Activated CD4-positive, alpha-beta memory T cell treated with anti-CD3 and anti-CD28 coated beads for 36 hours (primary cell): ENCODE measurements at places on chromosomes 11 and 22. TPM values are rescaled to one million over a fixed set of nuclear protein-coding genes. Genes with fewer than 3 reads are reported as not detected.
A peak's percentile ranks its signal among the peaks of the same experiment; 100 is the strongest.

DNA sequence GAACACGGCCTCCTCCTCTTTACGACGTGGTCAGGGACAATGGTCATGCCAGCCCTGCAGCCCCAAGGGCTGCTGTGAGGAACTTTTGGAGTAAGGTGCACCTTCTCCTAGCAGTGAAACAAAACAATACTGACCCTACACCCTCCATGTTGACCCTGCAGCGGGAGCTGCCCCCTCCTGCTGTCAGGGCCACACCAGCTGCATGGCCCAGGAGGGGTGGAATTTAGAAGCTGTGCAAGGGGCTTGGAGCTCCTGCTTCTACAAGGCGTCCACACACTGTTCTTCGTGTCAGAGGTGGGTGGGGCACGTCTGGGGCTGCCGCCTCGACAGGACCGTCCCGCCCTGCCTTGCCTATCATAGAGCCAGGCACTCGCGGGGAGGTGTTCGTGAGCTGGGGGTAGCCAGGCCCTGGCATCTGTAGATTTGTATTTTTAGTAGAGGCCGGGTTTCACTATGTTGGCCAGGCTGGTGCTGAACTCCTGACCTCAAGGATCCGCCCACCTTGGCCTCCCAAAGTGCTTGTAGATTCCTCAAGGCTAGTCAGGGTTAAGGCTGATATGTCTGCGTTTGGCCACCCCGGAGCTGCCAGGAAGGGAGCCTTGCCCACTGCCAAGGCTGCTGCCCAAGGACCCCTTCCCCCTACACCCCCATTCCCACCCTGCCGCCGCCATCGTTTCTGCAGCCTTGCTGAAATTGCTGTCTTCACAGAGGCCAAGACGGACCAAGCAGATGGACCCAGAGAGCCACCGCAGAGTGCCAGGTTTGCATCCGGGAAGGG is 15.9 kb downstream of the INCENP start:
- peaks cover 2% of the 10 kb centered on the region for H3K4me1 ChIP-seq
- no peak for DNase-seq
- no peaks in the 10 kb centered on the region for H3K27me3 ChIP-seq
- H3K36me3 ChIP-seq, result peaks cover 22% of the 10 kb centered on the region
- H3K4me3 ChIP-seq, result no peak overlapping the region

DNA sequence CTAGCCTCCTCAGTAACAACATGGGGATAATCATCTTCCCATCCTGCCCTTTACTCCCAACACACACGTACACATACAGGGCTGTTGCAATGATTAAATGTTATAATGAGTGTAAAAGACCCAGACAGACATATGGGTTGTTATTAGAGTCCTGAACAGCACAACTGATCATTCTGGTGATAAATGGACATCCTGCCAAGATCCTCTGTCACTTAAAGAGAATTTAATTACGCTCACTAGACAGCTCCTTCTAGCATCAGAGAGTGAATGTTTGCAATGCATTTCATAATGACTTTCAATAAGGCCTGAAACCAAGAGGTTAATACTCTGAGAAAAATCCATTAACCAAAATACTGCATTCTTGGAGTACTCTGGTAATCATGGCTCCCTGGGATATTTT is 115.8 kb downstream of the KCNC1 start:
- no peak overlapping the region for H3K27ac ChIP-seq
- H3K4me3 ChIP-seq, result no peak overlapping the region
- no peak for DNase-seq
- H3K4me1 ChIP-seq, result no peaks in the 10 kb centered on the region
- no peaks in the 10 kb centered on the region for H3K27me3 ChIP-seq
- H3K36me3 ChIP-seq, result peaks cover 11% of the 10 kb centered on the region

DNA sequence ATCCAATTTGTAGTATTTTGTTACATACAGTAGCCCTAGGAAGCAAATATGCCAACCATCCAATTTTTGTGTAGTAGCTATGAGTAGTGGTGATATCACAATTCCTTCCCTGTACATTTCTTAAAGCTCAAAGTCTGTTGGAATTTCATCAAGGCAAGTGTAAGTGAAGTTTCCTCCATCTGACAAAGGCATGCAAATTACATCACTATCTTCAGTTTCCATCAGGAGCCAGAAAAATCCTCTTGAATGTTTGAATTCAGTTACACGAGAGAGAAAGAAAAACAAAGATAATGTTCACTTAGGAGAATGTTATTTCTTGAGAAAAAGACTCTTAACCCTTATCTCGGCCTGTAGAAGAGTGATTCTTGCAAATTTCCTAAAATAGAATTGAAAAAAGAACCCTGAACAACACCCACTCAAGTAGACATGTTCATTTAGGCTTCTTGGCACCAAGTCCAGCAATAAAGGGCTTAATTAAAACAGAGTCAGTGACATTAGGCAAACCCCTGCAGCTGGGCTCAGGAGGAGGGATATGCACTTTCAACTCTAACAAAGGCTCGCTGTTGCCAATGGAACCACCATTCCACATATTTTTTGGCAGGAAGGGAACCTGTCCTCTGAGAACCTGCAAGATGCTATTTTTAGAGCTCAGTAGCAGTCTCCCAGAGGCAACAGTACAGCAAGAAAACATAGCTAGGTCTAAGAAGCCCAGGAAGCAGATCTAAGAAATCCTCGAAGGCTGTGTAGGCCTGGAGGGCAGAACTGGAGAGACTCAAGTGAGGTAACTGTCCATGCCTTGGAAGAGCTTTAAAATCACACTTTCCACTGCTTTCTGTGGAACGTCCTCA is 144.6 kb downstream of the CCDC81 start:
- H3K27ac ChIP-seq, result no peak overlapping the region
- no peaks in the 10 kb centered on the region for H3K36me3 ChIP-seq
- H3K27me3 ChIP-seq, result peaks cover 5% of the 10 kb centered on the region

- no peak overlapping the region for H3K4me3 ChIP-seq
- H3K4me1 ChIP-seq, result peaks cover 3% of the 10 kb centered on the region
- no peaks in the 10 kb centered on the region for H3K36me3 ChIP-seq
- DNase-seq, result peak; percentile 5
- H3K27me3 ChIP-seq, result no peaks in the 10 kb centered on the region
Observed at GRCh38 chr22:43479962-43480361, 68.1 kb downstream of the MPPED1 start.

DNA sequence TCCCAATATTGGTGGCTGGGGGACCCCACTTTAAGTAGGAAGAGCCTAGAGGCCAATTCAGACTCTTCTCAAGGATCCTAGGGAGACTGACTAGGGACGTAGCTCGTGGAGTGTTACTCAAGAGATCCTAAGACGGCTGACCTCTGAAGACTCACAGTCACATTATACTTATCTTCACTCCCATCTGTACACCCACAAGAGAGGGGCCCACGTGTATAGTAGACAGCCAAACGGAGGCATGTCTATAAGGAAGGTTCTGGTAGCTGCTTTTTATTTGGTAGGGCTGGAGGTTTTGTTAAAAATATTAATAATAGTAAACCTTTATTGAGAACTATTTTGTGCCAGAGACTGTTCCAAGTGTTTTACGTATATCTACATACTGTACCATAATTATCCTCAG is 22.9 kb upstream of the APOA1 start:
- no peak overlapping the region for H3K27ac ChIP-seq
- H3K36me3 ChIP-seq, result peaks cover 42% of the 10 kb centered on the region
- H3K4me3 ChIP-seq, result no peak overlapping the region
- no peaks in the 10 kb centered on the region for H3K27me3 ChIP-seq
- peaks cover 37% of the 10 kb centered on the region for H3K4me1 ChIP-seq

DNA sequence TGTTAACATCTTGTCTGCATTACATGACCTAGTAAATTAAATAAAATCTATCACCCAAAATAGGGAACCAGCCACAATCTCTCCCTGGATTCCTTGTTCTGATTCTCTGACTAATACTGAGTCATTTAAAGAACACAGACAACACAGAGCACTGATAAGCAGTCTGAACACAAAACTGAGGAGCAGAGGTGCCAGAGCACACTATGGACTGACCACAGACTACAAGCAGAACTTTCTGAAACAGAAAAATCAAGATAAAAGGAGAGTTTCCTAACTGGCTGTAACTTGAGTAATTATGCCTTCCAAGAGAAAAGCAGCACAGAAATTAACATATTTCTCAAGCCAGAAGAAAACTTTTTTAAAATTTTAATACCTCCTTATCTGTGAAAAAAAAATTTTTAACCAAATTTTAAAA is 128.8 kb downstream of the SGSM3 start:
- peaks cover 3% of the 10 kb centered on the region for H3K36me3 ChIP-seq
- H3K4me1 ChIP-seq, result peaks cover 28% of the 10 kb centered on the region
- DNase-seq, result no peak

GRCh38 chr11:77770629-77771028 is 49.9 kb downstream of the RSF1 start:
- H3K4me3 ChIP-seq, result no peak overlapping the region
- H3K36me3 ChIP-seq, result no peaks in the 10 kb centered on the region
- peaks cover 52% of the 10 kb centered on the region for H3K4me1 ChIP-seq
- H3K27ac ChIP-seq, result no peak overlapping the region

DNA sequence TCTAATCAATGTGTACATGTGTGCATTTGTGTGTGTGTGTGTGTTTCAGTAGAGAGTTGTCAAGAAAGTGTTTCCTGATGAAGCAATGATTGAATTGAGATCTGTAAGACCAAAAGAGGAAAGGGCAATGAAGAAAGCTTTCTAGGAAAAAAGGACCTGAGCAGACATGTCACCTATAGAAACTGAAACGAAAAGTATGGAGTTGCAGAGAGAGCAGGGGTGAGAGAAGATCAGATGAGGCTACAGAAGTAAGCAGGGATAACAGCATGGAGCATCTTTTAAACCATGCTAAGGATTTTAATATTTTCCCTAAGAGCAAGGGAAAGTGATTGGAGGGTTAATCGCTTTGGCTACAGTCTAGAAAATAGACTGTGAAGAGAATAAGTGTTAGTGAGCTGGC is 1459.4 kb upstream of the TENM4 start:
- H3K36me3 ChIP-seq, result no peaks in the 10 kb centered on the region
- no peak overlapping the region for H3K27ac ChIP-seq
- no peak for DNase-seq
- no peak overlapping the region for H3K4me3 ChIP-seq

DNA sequence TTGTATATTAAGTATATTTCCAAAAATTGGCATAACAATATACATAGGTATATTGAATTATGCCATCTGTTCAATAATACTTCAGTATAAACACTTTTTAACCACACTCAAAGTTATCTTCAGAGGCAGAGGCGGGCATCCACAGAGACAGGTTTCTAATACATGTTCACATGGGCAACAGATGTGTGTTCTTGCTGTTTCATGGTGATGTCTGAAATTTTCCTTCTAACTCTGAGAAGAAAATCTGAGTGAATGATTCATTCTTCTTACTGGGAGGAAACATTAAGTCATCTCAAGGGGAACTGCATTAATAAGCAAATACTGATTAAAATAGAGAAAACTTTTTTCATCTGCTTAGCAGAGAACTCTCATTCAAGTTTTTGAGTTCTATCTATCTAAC is 1074.5 kb downstream of the LRRC4C start:
- H3K27ac ChIP-seq, result no peak overlapping the region
- no peak overlapping the region for H3K4me3 ChIP-seq
- no peaks in the 10 kb centered on the region for H3K4me1 ChIP-seq
- H3K36me3 ChIP-seq, result no peaks in the 10 kb centered on the region

DNA sequence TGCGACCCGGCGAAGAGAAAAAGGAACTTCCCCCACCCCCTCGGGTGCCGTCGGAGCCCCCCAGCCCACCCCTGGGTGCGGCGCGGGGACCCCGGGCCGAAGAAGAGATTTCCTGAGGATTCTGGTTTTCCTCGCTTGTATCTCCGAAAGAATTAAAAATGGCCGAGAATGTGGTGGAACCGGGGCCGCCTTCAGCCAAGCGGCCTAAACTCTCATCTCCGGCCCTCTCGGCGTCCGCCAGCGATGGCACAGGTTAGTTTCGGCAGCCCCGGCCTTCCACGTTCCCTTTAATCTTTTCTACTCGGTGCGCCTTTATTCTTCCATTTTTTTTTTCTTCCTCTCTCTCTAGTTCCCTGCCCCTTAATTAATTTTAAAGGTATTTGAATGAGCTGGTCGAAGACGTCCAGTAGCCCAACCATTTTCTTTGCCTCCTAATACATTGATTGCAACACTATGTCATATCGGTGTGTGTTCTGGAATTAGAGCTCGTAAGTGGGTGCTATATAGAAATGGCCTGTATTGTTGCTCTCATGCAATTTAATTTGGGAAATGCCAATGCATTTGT is 537 bp downstream of the EP300 start:
- peaks cover 19% of the 10 kb centered on the region for H3K36me3 ChIP-seq
- no peaks in the 10 kb centered on the region for H3K27me3 ChIP-seq
- peak overlapping the region; percentile 100 for H3K4me3 ChIP-seq
- peak; percentile 43 for DNase-seq

- H3K36me3 ChIP-seq, result no peaks in the 10 kb centered on the region
- H3K27me3 ChIP-seq, result no peaks in the 10 kb centered on the region
- H3K4me1 ChIP-seq, result peaks cover 67% of the 10 kb centered on the region
- DNase-seq, result no peak
Observed at GRCh38 chr22:29621761-29622526, 18.5 kb downstream of the NF2 start.

GRCh38 chr11:18727479-18728236 is 1.7 kb upstream of the IGSF22 start:
- no peak overlapping the region for H3K4me3 ChIP-seq
- no peaks in the 10 kb centered on the region for H3K27me3 ChIP-seq
- H3K27ac ChIP-seq, result no peak overlapping the region
- H3K36me3 ChIP-seq, result no peaks in the 10 kb centered on the region

DNA sequence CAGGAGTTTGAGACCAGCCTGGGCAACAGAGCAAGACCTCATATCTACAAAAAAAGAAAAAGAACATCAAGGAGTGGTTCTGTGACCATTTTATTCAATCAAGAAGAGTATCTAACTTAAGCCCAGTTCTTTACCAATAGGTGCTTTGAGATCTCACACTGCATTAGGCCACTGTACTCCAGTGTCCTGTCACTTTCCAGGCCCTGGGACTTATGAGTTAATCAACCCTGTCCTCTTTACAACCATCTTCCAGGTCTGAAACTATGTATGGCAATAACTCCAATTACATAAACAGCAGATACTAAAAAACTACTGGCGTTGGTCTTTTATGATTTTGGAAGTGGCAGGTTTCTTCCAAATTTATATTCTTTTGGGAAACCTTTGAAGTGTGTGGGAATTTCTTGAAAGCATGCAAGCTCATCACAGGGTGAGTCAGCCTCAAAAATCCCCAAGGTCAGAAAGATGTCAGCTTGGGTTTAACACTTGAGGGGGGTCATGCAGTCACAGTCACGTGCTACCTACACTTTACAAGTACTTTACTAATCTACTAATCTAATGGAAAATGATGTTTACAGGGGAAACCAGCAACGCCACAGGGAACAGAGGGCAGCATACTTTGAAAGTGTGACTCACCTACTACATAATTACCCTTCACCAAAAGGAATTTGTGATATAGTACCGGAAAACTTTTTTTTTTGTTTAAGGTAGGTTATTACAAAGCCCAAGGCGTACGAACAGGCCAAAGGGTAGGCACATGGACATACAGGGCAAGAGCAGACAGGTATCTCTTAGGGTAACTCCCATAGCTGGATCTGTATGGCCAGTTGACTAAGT is 15.6 kb downstream of the PISD start:
- H3K27me3 ChIP-seq, result no peaks in the 10 kb centered on the region
- H3K36me3 ChIP-seq, result peaks cover 36% of the 10 kb centered on the region
- peak; percentile 65 for DNase-seq
- peaks cover 44% of the 10 kb centered on the region for H3K4me1 ChIP-seq
- H3K27ac ChIP-seq, result peak overlapping the region; percentile 88

The KRTAP5-9 gene
- 0.27 TPM for total RNA-seq

The CARS1 gene
- total RNA-seq, result 94.7 TPM

The ISX gene
- total RNA-seq, result not detected

The KCNQ1OT1 gene
- 0.19 TPM for total RNA-seq

The OR51D1 gene
- not detected for total RNA-seq

The UPK2 gene
- not detected for total RNA-seq

The LRRC4C gene
- total RNA-seq, result not detected

The SLC17A6 gene
- total RNA-seq, result not detected
